ENCODE measurements at places on chromosomes 2 and 18. TPM values are rescaled to one million over a fixed set of nuclear protein-coding genes. Genes with fewer than 3 reads are reported as not detected.

- DNase-seq, result no peak
Observed at GRCh38 chr2:45745231-45745630, 93.8 kb downstream of the PRKCE start.

GRCh38 chr2:60612033-60612432 lies 58.6 kb upstream of the BCL11A start:
- no peak for DNase-seq

DNA sequence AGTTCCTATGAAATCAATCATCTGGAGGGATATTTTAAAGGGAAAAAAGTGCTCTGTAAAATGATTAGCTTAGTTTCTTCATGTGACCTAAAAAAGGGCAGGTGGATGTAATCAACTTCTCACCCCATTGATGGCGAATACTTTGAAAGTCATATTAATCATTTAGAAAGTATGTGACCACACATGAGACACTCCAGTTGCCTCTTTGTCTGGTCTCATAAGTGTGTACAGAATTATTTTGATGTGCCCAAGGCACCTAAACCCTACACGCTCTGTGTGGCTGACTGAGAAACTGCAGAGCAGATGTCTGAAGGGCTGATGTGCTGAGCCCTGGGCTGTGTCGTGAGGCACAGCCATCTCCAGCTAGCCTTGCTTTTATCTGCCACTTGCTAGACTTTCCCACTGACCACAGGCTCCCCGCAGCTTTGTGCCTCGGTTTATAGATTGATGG lies 26.9 kb downstream of the SGPP2 start:
- DNase-seq, result no peak

DNA sequence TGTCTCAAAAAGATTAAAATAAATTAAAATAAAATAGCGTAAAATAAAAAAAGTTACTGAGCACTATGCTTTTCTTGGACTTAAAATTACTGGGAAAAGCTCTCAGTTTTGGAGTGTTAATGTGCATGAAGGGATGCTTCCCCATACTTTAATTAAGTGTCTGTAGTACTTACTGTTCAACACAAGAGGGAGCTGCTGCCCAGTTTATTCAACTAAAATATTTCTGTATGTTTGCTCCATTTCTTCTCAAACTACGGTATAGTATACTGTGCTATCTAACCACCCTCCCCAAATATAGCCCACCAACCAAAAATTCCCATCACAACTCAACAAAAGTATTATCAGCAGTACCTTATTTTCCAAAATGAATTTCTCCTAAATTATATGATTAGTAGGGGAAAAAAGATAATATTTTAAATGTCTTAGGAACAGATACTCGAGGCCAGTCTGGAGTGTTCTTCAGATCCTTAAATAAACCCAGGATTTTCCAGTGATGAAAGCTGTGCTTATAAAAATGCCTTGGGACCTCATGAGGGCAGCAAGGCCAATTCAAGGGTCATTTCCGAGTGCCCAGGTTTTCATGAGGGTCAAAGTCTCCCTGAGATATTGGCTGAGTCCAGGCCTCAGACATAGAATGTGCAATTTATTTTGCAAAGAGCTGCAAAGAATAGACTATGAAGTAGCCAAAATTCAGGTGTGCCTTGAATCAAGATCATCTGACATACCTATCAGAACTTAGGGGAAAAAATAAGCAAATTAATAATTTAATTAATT lies 64.1 kb downstream of the CHRNA1 start:
- no peak for DNase-seq

GRCh38 chr18:5759194-5759593 lies 136.1 kb downstream of the TMEM200C start:
- no peak for DNase-seq

DNA sequence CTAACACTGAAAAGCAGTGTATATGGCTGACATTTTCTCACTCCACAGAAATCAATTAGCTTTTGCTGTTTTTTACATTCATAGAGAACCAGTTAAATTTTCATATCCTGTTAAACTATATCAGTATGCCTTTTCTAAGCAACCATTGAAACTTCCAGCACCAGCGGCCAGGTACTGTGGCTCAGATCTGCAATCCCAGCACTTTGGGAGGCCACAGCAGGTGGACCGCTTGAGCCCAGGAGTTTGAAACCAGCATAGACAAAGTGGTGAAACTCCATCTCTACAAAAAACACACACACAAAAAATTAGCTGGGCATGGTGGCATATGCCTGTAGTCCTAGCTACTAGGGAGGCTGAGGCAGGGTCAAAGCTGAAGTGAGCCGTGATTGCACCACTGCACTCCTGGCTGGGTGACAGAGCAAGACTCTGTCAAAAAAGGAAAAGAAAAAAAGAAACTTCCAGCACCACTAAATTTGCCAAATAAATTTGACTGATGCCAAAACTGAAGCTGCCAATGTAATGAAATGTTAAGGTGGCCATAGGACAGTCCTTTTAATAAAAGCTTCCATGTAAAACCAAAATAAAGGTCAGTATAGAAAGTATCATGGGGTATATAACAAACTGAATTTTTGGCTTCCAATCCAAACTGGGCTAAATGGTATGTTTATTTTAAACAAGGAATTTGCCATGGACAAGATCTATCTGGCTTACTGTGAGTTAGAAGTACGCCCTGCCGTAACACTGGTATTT lies 3.5 kb downstream of the SFT2D3 start:
- no peak for DNase-seq

GRCh38 chr2:143162123-143162837 lies 33.1 kb downstream of the ARHGAP15 start:
- no peak for DNase-seq

GRCh38 chr2:58425368-58425767 lies 184.2 kb upstream of the FANCL start:
- no peak for DNase-seq

GRCh38 chr2:9194352-9194751 lies 12.3 kb upstream of the ASAP2 start:
- DNase-seq, result no peak

DNA sequence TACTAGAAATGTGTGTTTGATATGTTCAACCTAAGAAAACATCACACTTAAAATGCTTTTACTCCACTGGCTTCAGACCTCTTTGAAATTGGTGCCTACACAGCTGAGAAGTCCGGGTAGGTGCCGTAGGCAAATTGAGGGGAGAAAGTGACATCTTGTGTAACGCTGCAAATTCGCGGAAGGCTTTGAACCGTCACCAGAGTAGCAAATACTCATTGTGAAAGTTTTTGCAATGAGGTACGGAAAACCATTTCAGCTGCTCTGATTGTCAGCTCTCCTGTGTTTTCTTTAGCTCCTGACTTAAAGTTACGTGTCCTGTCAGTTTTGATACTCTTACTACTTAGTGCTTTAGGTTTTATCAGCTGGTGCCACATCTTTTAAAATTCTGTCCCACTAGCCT lies 224.5 kb downstream of the FAM210A start:
- DNase-seq, result no peak

DNA sequence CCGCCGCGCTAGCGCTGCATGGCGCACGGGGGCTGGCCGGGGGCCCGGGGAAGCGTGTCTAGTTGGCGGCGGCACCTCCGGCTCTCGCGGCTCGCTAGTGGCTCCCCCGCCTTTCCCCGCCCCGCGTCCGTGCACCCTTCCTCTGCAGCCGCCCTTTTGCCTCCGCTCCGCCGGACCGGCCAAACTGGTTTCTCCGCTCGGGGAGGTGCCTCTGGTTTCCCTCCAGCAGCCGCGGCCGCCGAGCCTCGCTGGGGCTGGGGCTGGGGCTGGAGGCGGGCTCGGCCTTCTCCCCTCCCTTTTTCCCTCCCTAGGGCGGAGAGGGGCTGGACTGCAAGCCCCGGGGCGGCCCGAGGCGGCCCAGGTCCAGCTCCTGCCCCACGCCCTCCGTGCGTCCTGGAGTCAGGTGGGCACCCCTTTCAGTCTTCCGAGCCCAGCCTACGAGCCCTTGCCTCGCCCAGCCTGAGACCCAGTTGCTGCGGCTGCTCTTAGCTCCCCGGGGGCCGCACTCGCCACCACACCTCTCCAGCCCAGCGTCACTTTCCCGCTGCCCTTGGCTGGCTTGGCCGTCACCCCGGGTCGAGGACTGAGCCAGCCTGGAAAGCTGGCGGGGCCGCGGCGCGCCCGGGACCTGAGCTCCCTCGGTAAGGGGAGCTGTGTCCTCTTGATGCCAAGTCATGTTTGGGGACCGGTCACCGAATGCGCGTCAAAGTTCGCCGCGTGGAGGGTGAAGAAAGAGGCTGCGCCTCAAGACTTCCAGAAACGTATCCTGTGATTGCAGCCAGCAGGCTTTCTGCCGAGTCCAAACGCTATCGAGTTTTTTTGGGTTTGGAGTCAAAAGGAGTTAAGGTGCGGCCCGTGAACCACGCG lies at the start of gene ATP8B1:
Gene ATP8B1, minus strand, starts transcription at position 213 of the 867 bp plus-strand sequence. CDS start 71,508 bp downstream, outside the sequence.
- DNase-seq, result peak; percentile 89

GRCh38 chr2:191499874-191500565 lies 177.9 kb upstream of the NABP1 start:
- DNase-seq, result no peak

GRCh38 chr2:11995456-11995855 lies 249.0 kb downstream of the LPIN1 start:
- no peak for DNase-seq

DNA sequence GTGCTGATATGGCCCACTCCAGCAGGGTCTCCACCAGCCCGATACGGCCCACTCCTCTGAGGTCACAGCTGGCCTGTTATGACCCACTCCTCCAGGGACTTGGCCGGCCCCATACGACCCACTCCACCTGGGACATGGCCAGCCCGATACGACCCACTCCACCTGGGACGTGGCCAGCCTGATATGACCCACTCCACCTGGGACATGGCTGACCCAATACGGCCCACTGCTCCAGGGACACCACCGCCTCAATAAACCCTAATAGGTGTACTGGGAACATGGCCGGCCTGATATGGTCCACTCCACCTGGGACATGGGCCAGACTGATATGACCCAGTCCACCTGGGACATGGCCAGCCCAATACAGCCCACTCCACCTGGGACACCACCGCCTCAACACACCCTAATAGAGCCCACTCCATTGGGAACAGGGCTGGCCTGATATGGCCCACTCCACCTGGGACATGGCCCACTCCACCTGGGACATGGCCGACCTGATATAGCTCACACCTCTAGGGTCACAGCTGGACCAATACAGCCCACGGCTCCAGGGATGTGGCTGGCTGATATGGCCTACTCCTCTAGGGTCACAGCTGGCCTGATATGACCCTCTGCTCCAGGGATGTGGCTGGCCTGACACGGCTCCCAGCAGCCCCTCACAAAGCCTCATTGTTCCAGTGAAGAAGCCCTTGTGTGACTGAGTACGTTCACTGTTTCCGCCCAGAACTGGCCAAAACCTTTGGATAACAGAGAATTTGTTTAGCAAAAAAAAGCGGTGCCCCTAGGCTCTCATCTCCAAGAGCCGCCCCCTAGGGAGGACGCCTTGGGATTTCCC lies 245.6 kb downstream of the HDAC4 start:
- no peak for DNase-seq

- DNase-seq, result no peak
Observed at GRCh38 chr2:1784087-1784486, 39.8 kb upstream of the PXDN start.

- DNase-seq, result no peak
Observed at GRCh38 chr2:233807966-233808935, 30.1 kb downstream of the MROH2A start.

GRCh38 chr2:170820757-170821530 lies 4.3 kb downstream of the GAD1 start:
- no peak for DNase-seq

- no peak for DNase-seq
Observed at GRCh38 chr2:120758181-120759144, 22.8 kb downstream of the GLI2 start.

- no peak for DNase-seq
Observed at GRCh38 chr2:171602352-171602751, 80.1 kb downstream of the CYBRD1 start.

DNA sequence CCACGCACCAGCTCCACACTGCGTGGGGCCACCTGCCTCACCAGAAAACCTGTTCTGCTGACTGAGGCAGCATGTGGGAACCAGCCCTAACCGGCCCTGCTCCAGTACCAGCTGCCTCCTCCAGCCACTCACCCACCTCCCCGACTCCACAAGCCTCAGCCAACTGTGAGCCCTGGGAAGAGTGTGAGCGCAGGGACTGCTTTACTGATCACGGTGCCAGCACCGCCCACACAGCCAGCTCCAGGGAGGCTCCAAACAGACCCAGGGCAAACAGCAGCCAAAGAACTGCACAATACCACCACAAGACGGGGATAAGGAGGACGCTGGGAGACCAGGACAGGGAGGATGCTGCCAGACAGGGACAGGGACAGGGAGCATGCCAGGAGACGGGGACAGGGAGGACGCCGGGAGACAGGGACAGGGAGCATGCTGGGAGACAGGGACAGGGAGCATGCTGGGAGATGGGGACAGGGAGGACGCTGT lies 28.4 kb downstream of the EIPR1 start:
- no peak for DNase-seq

DNA sequence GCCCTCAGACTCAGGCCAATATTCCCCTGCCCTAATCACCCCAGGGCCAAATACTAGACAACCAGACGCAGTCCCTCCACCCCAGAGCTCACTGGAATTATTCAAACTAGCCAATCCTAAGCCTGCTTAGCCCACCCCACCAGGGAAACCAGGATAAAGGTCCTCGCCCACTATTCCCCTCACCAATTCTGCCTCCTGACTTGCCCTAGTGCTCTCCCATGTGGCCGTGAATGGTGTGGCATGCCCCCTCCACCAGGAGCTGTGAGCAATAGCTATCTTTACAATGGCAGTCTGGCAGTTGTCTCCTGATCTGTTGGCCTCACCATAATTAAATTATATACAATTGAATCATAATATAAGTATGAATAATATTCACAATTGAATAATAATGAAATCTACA lies 42.3 kb downstream of the FAM124B start:
- DNase-seq, result no peak

DNA sequence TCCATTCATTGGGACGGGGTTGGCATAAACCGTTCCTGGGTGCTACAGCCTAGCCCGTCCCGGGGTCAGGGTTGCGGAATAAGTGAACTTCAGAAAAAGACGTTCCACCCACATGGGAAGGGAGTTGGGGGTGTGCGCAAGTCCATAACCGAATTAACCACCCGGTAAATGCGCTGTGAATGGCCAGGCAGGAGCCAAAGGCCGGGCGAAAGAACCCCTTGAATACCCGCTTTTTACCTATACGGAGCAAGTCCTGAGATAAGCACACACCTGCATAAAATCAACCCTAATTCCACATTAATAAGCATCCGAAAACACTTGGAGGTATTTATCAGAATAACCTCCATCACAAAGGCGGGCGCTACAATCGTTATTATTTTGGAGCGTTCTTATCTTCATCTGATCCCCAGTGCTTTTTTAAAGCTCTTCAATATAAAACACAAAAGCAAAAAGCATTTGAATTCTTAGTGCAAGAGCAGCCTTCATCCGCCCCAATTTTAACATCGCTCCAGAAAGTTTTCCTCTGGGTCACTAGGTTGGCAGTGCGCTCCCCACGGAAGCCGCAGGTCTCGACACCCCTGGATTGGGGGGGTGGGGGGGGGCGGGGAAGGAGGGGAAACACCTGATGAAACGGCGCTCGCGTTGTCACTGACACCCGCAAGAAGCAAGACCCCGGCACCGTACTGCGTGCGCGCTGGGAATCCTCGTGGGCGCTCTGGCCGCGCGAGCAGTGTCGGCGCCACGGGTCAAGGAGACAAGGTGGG lies 1.2 kb downstream of the SATB2 start:
- DNase-seq, result no peak

GRCh38 chr18:56825321-56825720 lies 174.2 kb downstream of the WDR7 start:
- DNase-seq, result no peak

Gene CRYGC
- total RNA-seq, result not detected

Gene DLX1
- not detected for total RNA-seq

Gene RIT2
- not detected for total RNA-seq

Gene STK36
- 47.8 TPM for total RNA-seq

Gene ALMS1
- 16.7 TPM for total RNA-seq

Gene OTOS
- not detected for total RNA-seq

Gene POTEC
- not detected for total RNA-seq

Gene CCDC150
- 9.8 TPM for total RNA-seq

Gene CCDC141
- not detected for total RNA-seq

Gene GPR155
- 0.18 TPM for total RNA-seq

Gene LCT
- not detected for total RNA-seq

Measured in PC-9 (cell line).